ENCODE measurements at places on chromosomes 3 and 15.

DNA sequence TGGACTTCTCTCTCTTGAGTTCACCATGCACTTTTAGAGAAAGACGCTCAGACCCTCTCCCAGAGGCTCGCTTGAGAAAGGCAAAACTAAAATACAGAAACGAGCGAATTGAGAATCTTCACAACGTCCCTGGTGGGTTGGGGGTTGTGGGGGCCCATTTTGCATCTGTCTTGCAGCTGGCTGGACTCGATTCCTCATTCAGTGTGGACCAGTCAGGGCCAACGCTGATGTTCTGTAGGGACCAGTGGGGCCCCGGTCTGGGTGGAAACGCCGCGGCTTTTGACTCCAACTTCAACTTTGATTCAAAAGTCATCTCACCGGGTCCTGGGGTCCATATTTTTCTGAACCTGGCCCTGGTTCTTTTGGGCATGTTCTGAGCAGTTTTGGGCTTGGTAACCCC is 68.1 kb downstream of the SLC6A6 start:
- no peak for DNase-seq

GRCh38 chr15:56496635-56497034 is 31.7 kb upstream of the MNS1 start:
- DNase-seq = no peak

DNA sequence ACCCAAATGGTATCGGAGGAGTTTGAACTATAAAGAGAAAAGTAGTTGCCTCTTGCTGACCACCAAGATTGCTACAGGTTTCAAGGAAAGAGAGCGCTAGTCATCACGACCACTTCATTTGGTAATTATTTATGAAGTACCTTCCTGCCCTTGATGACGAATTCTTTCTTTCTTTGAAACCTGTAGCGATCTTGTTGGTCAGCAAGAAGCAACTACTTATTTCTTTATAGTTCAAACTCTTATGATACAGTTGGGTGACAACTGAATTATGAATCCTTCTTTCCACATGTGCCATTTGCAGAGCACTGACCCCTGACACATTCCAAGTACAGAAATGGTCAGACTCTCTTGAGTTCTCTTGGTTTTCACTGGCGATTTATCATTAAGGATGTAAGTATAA is 46.8 kb downstream of the THRB start:
- no peak for DNase-seq

GRCh38 chr15:58537033-58537432 is 105.2 kb downstream of the LIPC start:
- DNase-seq = no peak

DNA sequence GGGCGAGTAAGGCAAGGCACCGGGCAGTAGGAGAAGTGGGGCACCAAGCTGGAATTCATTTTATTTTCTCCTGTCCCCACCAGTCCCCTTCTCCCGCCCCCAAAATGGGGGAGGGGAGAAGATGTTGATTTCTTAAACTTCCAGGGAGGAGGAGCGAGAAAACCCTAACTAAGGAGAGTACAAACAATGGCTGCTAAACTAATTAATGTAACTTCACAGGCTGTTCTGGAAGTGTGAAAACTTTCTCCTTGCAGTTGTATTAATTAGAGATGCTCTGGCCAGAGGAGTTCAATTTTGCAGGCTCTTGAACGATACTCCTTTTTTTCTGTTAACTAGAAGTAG is 11.5 kb downstream of the ZIC4 start:
- DNase-seq = no peak

DNA sequence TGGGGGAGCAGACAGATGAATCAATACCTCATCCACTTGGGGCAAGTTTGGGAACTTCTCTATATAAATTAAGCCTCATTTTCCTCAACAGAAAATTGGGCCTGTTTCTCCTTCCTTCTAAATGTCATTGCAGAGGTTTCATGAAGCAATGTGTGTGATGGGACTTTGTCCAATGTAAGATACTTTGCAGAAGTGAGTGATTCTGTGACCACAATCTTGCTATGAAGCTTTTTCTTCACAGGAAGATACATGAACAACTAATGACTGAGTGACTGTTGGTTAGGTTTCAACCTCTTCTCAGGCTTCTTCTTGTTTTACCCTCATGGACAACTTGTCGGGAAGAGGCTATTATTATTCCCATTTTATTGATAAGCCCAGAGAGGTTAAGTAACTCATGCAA is 11.0 kb downstream of the TMEM45A start:
- DNase-seq = no peak

DNA sequence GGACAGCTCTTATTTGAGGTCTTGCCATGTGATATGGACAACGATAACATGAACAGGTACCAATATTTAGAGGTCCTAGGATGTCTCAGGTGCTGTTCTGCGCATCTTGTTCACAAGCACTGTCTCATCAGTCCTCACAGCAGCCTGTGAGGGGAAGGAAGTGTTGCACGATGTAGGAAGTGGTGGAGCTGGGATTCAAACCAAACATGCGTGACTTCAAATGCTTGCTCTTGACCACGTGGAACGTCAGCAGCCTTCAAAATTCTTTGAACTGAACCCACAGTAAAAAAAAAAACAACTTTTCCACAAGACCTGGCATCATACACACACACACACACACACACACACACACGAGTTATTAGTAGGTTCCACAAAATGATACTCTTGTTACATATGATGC is 153.4 kb upstream of the SMAD3 start:
- DNase-seq = no peak

GRCh38 chr3:195803289-195803908 is 8.3 kb downstream of the MUC4 start:
- DNase-seq = no peak

DNA sequence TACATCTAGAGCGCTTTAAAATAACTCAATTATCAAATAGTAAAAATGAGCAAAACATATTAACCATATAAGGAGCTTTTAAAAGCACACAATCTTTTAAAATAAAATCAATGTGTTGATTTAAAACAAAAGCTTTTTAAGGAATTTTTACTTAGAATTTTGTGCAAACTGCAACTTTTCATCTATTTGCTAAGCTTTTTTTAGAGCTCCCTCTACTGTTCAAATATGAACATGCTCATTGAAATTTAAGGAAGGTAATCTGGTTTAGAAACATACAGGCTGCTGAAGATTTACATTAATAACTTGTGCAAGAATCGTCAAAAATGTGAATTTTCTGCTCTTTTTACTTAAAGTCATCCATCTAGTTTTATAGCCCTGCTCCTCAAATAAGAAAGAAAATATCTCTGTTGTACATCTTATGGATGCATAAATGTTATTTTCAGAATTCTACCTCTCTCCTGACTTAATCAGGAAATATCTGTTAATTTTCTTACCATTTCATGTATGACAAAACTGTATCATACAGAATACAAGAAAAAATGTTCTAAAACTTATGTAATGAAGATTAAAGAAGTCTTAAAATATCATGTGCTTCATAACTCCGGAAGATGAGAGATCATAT is 469.4 kb upstream of the ROBO2 start:
- no peak for DNase-seq

DNA sequence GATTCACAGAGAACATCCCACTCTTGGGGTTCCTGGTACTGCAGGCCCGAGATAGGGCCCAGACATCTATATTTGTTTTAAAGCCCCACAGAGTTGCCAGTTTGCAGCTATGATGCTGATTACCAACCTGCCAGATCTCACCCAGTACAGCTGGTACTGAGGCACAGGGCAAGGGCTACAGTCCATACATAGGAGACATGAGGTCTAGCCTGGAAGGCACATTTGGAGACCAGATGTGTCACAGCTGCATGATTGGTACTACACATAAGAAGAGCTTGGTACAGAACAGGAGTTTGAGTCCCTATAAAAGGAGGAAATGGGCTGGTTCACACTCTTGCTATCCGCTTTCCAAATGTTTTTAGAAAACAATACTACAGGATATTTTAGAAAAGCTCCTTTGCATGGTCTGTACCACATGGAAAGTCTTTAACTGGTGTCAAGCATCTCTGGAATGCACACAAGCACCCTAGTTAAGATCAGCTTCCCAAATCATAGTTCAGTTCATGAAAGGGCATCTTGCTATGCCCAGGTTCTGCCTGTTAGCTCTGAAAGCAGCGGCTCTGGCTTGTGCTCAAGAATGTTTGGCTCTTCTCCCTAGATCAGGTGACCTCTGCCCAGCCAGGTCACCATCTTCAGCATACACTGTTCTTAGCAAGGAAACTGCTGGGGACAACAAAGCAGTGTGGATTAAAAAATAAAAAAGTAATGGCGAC is 20.6 kb downstream of the MTMR14 start:
- DNase-seq = no peak

GRCh38 chr3:196311-197148 is at the start of gene CHL1:
Gene CHL1 (plus strand): TSS chr3:196763. CDS start chr3:319777, 123,014 bp downstream.
- DNase-seq = no peak

- DNase-seq = no peak
These were observed 588.8 kb upstream of the GOLIM4 start for GRCh38 chr3:168684519-168684918.

DNA sequence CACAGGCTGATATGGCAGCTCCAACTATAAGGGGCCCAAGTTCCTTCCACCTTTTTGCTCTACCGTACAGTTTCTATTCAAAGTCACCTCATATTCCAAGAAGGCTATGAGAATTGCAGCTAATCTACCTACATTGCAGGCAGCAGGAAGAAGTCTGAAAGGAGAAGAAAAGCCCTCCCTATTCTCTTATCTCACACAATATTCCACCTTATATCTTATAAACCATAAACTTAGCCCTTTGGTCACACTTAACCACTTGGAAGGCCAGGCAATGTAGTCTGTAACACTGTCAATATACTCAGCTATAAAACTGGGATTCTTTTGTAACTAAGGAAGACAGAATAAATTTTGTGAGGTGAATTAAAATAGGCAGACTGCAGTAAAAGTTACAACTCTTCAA is 54.9 kb downstream of the TBC1D5 start:
- DNase-seq = no peak

- DNase-seq = no peak
These were observed 61.6 kb downstream of the MEIS2 start for GRCh38 chr15:37038716-37039106.

DNA sequence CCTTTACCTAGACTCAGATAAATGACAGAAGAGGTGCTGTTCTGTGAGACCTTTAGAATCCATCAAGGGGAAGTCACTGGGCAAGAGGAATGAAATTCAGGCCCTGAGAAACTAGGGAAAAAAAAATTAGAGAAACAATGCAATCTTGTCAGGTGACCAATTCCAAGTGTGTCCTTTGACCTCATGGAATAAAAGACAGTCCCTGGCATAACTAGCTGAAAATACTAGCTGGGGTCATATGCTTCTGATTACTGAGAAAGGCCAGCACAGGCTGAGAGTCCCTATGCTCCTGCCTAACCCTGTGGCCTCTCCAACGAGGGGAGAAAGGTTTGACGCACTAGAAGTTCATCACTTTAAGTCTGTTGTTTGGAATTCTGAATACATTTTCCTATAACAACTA is 167.3 kb downstream of the XXYLT1 start:
- DNase-seq = no peak

DNA sequence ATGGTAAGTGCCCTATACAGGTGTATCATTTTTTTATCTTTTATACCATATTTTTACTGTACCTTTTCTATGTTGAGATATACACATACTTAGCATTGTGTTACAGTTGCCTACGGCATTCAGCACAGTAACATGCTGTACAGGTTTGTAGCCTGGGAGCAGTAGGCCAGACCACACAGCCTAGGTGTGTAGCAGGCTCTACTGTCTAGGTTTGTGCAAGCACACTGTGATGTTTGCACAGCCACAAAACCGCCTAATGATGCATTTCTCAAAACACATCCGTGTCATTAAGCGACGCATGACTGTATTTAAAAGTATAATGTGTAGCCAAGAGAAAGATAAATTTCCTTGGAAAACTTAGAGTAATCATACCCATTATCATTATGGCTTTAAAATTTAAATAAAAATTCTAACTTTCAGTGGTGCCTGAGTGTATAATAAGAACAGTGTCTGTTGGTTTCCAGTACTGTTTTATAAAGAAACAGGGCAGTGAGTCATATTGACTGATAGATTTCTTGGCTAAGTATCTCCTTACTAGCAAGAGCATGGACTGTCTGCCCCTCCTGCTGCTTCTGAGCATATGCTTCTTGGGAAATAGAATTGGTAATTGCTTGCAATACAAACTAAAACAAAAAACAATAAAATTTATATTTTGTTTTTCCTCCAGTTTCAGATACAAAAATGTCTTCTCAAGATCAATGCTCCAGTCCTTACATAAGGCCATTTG is 18.3 kb downstream of the CALML4 start:
- DNase-seq = no peak

- DNase-seq = no peak
These were observed 145.0 kb downstream of the LRRK1 start for GRCh38 chr15:101063891-101064794.

DNA sequence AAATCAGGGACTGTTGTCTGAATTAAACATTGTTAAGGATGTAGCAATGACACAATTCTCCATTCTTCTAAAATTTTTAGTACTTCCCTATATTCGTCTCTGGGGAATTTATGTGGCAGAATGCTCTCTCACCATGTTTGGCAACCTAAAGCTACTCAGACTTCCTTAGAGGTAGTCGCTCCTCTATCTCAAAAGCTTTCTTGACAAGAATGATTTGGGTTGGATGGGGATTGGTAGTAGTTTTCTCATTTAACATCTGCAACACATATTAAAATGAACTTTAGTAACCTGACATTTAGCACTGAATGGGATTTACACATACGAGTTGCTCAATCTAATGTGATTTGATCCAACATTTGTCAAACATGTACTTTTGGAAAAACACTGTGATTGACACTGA is 233.3 kb downstream of the RBMS3 start:
- DNase-seq = no peak

DNA sequence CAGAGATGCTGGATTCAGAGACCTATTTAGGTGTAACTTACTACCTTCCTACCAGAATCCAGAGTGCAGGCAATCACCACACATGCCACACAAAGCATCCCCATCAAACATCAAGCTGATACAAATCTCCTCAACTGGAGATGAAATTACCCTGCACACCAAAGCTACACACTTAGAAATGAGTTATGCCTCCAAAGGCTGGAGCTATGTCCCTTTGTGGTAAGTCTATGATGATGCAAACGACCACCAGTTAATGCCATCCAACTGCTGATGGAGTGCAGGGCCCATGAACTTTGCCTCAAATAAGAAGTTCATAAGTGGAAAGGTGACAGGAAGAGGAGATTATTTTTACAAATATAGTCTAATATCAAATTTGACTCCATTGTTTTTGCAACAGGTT is 38.1 kb downstream of the PDZRN3 start:
- DNase-seq = no peak

- DNase-seq = no peak
These were observed 28.8 kb downstream of the ACAA1 start for GRCh38 chr3:38107911-38108648.

Data from activated naive CD8-positive, alpha-beta T cell treated with anti-CD3 and anti-CD28 coated beads, Interleukin-2, amount 50 U/mL, for 24 hours (primary cell).